Left lung (tissue), 14 donors: ENCODE measurements at places on chromosomes 11 and 22.

- DNase-seq: no peak
These were observed 42.5 kb downstream of the DGCR2 start for GRCh38 chr22:19079691-19080090.

DNA sequence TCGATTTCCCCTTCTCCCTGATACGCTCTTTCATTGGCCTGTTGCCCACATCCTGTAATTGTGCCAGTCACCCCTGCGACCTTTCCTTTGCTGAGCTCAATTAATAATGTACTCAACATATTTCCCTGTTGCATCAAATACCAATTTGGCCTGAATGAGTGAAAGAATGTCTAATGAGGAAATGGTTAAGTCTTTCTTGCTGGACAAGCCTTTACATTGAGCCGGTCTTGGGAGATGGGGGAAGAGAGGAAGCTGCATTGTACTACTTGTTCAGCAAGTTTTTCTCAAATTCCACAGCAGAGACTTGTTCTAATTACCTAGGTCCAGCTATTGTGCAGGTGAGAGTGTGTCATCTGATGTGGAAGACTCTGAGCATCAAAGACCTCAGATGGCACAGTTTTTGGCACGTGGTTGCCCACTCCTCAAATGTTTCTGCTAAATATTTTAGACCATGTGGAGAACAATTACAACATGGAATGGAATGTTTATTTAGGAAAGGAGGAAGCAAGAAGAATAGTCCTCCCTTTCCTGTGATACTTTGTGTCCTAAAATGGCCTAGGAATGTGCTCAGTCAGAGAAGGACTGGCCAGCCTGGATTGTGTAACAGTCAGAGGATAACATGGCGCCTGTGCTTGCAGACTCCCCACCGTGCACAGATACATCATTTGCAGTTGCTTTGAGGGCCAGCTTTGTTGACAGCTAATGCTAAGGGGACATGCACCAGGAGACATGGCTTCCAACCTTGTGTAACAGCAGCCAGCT, 129.5 kb upstream of the E2F8 start:
- no peak for DNase-seq

GRCh38 chr11:36056160-36056751, 112.4 kb downstream of the LDLRAD3 start:
- no peak for DNase-seq

DNA sequence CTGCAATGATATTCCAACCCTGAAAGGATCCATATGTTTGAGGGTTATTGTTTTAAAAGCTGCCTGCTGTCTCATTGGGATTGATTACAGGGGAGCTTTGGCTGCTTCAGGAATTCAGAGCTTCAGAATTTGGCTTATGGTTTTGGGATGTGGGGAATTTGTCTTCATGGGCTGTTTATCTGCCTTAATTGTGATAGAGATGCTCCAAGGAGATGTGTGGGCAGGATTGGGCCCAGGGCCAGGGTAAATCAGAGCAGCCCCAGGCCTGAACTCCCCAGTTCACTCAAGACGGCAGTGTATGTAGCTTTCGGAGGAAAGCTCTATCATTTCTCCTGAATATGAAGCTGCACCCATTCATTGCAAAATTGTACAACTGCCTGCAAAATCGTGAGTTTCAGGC, 88.5 kb downstream of the ALX4 start:
- no peak for DNase-seq

GRCh38 chr11:111523343-111523742, 8.8 kb downstream of the HOATZ start:
- DNase-seq: no peak

DNA sequence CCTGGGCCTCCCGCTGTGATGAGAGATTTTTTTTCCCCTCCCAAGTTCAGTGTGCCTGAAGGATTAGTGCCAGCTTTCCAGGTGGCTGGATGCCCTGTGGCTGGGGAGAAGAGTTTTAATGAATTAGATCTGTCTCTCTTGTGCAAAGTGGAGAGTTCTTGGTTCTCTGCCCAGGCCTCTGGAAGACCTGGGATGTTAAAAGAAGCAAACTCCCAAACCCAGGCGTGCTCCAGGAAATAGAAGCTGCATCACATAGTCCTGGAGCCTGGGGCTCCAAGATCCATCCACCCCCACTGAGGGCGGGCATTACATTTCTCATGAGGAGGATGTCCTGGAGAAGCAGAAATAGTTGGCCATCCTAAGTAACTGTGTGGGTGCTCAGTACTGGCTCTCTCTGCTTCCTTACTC, 30.6 kb downstream of the SDHAF2 start:
- no peak for DNase-seq

DNA sequence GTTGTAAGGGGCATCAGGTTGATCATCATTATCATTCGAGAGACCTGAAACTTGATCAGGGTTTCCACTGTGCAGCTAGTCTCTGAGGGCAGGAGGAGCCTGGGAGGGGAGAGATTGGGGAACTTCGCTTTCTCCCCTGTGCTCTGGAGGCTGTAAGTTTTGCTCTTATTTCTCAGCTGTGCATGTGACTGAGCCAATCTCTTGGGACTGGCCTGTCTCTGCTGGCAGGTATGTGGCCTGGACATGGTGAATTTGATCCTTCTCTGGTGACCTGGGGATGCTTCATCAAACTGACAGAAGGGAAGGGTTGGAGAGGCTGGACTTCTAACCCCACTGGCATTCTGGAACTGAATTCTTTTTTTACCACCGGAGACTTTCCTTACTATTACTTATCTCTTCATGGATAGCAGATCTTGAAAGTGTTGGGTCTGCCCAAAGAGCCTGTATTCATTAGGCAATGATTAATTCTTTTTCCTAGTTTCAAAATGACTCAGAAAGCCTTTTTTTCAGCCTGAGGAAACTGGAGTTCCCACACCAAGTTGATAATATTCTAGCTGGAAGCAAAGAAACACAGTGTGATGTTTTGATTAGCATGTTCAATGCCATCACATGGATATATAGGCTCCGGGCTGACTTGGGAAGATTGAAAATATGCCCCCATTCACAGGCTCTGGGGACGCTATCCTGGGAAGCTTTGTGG, 36.5 kb downstream of the TSPAN18 start:
- no peak for DNase-seq

- peak; percentile 82 for DNase-seq
These were observed 48.8 kb downstream of the NAT10 start for GRCh38 chr11:34154059-34154875.

DNA sequence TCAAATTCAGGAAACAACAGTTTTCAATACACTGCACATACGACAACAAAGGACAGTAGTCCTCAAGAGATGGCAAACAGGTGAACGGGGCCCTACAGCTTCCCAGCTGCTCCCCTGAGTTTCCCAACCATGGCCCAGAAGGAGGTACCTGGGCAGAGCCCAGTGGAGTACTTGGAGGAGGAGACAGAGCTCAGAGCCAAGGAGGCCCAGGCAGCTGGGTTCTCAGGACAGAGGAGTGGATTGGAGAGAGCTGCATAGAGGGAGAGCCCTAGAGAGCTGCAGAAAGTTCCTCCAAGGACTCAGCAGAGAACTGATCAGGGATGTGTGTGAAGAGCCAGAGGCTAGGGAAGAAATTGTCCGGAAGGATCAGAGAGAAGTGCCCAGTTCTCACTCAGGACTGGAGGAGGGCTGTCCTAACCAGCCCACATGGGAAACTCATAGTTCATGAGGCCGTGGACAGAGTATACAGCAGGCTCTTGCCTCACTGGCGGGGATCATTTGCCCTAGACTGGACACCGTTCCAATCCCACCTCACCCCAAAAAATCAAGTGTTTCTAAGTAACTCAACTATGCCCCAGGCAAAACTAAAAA, 7.6 kb upstream of the ASCL2 start:
- no peak for DNase-seq

GRCh38 chr11:12812849-12813248, 138.6 kb downstream of the TEAD1 start:
- peak; percentile 40 for DNase-seq

- DNase-seq: peak; percentile 69
These were observed 803.5 kb downstream of the BRD1 start for GRCh38 chr22:49023879-49024774.

DNA sequence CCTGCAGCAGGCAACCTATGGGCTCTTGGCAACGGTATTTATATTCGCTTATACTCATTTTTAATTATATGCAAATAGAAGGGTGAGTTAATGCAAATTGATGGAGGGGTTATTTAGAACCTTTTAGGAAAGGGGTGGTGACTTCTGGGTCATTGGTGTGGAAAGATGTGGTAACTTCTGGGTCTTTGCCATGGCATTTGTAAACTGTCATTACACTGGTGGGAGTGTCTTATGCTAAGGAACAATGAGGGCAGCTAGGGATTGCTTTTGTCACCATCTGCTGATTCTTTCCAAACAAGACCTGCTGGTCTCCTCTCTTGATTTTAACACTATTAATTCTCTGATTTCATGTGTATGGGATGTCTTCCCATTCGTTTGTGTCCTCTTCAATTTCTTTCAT, 11.7 kb upstream of the KAT5 start:
- no peak for DNase-seq

DNA sequence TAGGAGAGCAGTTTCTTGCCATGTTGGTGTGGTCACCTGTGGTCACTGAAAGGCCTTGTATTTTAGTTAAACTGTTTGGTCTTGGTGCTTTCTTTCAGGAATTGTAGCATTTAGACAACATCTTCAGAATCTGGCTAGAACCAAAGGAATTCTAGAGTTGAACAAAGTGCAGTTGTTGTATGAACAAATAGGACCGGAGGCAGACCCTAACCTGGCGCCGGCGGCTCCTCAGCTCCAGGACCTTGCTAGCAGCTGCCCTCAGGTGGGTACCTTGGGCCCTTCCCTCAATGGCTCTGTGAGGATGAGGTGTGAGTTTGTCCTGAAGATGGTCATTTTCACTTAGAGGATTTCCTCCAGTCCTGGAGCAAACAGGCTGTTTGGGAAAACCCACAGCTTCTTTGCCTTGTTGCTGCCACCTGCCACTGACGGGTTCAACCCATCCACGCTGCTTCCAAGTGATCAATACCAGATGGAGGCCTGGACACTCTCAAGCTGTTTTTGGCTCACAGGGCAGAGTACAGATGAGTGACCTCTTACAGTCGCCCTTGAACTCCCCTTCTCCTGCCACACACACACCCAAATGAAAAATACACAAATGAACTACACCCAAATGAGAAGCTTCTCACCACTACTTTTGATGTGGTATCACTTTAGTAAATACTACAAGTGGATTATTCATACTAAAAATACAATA, 45.2 kb downstream of the PPP2R1B start:
- no peak for DNase-seq

GRCh38 chr22:50190941-50191741, 5.4 kb downstream of the TRABD start:
- no peak for DNase-seq

DNA sequence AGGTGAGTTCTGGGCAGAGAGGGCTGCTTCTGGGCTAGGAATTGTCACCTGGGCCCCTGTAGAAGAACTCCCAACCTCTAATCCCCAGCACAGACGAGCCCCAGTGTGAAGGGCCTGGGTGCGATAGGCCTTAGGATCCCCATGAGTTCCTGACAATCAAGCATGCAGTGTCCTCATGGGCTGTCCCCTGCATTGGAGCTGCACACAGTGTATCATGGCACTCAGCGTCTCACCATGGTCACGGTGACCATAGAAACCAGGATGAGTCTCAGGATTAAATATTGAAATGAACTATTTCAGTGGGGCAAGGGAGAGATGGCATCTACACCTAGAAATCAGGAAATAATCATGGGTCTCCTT, 292 bp downstream of the SCGB2A1 start:
- DNase-seq: no peak

- no peak for DNase-seq
These were observed 74.6 kb downstream of the ADM start for GRCh38 chr11:10379426-10379825.

GRCh38 chr22:25959818-25960774, 209.2 kb upstream of the SEZ6L start:
- DNase-seq: no peak

GRCh38 chr11:44507491-44507890, 58.0 kb upstream of the CD82 start:
- no peak for DNase-seq

DNA sequence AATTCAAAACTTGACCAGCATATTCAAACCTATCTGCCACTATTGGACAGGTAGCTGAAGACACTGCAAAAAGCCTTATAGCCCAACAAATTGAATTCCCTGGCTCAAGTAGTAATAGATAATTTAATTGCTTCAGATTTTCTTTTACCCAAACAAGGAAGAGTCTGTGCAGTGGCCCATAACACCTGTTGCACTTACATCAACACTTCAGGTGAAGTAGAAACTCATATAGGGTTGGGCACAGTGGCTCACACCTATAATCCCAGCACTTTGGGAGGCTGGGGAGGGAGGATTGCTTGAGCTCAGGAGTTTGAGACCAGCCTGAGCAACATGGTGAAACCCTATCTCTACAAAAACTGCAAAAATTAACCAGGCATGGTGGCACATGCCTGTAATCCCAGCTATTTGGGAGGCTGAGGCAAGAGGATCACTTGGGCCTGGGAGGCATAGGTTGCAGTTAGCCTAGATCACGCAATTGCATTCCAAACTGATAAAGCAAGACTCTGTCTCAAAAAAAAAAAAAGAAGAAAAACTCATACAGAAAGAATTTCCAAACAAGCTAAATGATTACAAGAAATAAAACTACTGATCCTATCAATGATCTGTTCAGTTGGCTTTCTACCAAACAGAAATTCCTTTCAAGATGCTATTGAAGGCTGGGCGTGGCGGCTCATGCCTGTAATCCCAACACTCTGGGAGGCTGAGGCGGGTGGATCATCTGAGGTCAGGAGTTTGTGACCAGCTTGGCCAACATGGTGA, 9.5 kb downstream of the FOLR3 start:
- DNase-seq: no peak

GRCh38 chr11:128896356-128896755, 5.2 kb downstream of the KCNJ5 start:
- DNase-seq: no peak

DNA sequence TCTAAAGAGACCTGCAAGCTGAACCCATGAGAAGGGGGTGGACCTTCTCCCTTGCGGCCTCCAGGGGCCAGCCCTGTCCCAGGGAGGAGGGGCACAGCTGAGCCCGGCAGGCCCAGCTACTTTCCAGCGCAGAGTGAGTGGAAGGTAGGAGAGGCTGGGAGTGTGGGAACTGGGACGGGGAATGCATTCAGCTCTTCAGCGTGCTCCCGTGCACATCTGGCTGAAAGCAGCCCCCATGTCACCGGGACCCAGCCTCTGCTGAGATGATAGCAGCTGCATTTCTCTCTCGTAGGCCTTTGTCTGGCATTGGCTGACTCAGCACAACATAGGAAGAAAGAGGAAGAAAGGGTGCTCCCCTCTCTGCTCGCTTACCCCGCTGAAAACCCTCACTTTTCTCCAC, 951.5 kb downstream of the TBC1D22A start:
- no peak for DNase-seq

- DNase-seq: no peak
These were observed 6.4 kb upstream of the LDHAL6A start for GRCh38 chr11:18449251-18449650.

- DNase-seq: no peak
These were observed 12.1 kb downstream of the MMP7 start for GRCh38 chr11:102518296-102519094.

GRCh38 chr22:38733724-38734381, 21.9 kb downstream of the SUN2 start:
- DNase-seq: peak; percentile 57
